Sciatic nerve (tissue), 2 donors: ENCODE measurements at places on chromosomes 6 and 20.

- no peak for DNase-seq
Observed at GRCh38 chr6:2625581-2625980, 125.1 kb downstream of the MYLK4 start.

DNA sequence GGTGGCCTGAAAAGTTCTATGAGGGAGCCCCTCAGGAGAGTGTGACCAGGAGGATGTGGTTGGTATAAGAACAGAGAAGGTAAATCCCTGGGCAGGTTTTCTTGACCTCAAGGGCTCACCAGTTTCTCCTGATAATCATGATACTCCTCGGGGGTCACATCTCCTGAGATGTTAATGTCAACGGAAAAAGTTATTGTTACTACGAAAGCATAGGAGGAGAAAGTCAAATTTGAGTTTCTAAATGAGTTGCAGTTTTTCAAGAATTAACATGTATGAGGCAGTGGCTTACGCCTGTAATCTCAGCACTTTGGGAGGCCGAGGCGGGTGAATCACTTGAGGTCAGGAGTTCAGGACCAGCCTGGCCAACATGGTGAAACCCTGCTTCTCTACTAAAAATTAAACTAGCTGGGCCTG is 23.4 kb downstream of the MGME1 start:
- no peak for DNase-seq

- DNase-seq, result no peak
Observed at GRCh38 chr6:154887051-154887450, 108.1 kb upstream of the TIAM2 start.

GRCh38 chr6:107667790-107668189 is 156.3 kb downstream of the SCML4 start:
- no peak for DNase-seq

GRCh38 chr6:157265186-157265585 is 58.1 kb downstream of the TMEM242 start:
- DNase-seq, result no peak

GRCh38 chr20:16314748-16315159 is 258.5 kb downstream of the KIF16B start:
- DNase-seq, result no peak

DNA sequence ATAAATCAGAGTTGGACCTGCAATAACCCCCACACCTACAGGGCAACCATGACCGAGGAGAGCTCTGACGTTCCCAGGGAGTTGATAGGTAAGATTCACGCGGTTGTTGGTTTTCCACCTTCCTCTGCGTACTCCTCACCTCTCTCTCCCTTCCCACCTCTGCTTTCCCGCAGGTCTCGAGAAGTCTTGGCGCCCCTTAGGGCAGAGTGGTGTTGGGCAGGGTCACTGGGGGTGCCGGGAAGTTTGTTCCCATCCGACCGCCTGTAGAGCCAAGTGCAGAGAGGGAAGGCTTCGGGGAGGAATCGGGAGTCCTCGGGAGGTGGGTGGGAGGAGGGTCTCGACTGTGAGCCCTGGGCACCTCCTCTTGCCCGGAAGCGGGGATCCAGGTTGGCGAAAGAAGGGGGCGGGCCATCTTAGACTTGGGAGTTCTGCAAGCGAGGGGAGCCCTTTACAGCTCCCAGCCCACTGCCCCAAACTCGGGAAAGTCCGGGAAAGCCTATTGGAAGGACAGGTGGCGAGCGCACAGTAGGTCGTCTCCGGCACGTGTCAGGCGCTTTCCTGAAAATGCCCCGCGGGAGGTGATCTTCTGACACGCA is 672 bp downstream of the CARMIL1 start:
- peak; percentile 61 for DNase-seq

DNA sequence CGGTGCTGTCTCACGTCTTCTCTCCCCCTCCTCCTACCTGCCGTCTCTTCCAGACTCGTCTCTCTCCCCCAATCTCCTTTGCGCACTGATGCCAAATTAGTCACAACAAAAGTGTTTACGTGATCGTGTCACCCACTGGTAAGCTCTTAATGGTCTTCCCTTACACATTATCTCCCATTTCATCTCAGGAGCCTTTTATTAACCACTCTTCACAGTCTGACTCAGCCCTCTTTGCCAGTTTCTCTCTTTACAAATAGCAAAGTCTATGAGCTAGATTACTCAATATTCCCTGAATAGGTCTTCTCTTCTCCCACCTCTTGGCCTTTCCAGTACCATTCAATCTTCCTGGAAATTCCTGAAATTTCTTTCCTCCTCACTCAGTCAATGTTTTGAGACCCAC is 247.0 kb downstream of the ESR1 start:
- no peak for DNase-seq

- DNase-seq, result no peak
Observed at GRCh38 chr6:10569392-10570127, 48.4 kb downstream of the GCNT2 start.

DNA sequence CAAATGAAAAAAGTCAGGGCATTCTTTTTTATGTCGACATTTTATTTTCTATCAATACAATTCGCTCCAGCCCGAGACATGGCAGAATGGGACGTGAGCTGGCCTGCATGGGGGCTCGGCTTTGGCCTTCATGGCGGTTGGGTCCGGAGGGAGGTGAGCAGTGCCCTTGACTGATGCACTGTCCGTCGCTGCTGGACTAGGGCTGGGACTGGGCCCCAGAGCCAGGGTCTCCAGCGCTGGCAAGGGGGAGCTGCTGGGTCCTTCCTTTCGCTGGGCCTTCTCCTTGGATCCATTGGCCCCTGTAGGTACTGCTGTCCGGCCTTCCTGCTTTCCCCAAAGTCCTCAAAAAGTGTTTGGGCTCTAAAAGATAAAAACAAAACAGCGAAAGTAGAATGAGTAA is 124.6 kb downstream of the EDN3 start:
- DNase-seq, result no peak

GRCh38 chr20:58557733-58558342 is 42.6 kb upstream of the APCDD1L start:
- DNase-seq, result no peak

DNA sequence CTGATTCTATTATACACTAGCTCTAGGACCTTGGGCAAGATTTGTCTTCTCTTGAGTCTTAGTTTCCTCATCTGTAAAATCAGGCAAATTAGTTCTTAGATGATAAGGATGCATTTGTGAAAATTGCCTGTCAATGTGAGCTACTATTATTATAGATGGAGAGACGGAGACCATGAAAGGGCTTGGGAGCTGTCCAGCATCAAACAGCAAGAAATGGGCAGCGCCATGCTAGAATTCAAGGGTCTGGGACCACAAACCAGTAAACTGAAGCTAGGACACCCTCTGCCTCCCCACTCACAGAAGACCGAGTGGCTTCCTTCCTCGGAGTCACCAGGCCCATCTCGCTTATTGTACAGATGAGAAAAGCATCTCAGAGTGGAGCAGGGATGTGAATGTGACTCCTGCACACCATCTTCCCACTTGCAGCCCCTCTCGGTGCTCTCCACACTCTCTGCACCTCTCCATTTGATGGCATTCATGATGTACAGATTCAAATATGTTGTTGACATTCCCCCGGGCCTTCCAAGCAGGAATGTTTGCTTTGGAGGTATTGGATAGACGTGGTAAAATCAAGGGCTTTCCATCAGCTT is 24.1 kb upstream of the BPIFA3 start:
- DNase-seq, result no peak

DNA sequence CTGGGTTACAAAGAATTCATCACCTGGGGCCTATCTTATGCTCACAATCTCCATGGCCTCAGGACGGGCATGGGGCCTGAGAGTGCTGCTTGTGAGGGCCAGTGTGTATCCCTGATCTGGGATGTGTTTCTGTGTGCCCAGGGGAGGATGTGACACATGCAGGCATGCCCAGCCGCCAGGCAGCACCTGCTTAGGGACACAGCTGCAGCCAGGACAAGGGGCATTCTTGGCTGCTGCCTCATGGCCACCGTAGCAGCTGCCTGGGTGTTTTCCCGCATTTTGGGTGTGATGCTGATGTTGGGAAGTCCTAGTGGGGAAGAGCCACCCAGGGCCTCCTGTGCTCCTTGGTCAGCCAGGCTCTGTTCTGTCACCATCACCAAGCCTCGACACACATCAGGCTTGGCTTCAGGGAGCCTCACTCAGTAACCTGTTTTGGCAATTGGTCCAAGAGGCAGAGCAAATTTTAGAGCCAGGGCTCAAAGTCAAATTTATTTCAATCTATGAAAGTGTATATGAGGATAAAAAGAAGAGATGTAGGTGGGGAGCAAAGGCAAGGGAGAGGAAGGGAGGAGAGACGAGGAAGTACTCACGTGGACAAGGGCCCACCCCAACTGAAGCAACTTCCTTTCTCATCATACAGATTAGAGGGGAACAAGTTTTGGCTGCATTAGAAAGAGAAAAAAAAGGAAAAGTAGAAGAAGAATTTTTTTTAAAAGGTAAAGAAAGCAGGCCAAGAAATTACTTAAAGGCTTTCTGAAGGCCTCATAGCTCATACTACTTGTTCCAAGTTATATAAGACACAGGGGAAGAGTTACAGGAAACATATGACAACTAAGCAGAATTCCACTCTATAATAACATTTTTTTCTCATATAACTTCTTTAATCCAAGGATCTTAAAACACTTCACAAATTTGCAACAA is 269.9 kb upstream of the SUPT3H start:
- DNase-seq, result no peak

DNA sequence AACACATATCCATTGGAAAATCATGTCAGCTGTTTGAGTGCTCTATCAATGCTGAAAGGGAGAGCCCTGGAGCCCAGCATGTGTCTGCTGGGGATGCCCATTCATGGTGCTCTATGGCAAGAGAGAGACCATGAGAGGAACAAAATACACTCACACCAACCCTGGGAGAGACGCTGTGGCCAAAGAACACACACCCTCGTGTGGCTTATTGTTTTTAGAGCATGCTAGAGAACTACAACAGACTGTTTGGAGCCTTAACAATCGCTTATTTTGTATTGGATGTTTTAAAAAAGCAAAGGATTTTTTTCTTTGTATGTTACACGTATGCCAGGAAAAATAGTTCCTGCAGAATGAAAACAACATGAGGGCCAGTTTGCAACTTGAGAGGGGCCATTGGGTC is 151.0 kb downstream of the SLC24A3 start:
- DNase-seq, result no peak

DNA sequence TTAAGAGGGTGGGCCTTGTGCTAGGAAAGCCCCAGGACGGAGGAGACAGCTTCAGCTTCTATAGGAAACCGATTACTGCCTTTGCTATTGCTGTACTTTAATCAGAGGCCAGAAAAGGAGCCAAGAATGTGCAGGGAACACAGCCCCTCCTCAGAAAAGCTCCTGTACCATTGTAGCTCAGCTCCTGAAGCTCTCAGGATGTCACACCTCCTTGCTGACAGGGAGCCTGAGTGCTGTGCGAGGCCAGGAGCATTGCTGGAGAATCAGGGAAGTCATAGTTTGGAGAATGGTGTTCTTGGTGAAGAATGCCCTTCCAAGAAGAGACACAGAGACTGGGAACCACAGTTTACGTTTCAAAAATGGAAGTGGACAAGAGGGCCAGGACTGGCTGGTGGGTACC is 46.8 kb downstream of the LYRM2 start:
- DNase-seq, result no peak

DNA sequence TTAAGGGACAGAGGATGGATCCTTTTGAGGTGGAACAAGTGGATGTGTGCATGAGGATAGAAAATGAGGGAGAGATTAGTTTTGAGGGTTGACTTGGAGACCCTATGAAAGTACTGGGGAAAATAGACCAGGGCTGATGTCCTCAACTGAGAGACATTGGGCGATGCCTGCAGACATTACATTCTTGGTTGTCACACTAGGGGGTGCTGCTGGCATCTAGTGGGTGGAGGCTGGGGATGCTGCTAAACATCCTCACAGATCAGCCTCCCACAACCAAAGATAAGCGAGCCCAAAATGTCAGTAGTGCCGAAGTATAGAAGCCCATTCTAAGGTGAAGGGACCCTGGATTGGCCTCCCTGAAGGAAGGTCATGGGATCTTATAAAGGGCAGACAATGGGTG is 63.3 kb downstream of the MOCS1 start:
- DNase-seq, result no peak

DNA sequence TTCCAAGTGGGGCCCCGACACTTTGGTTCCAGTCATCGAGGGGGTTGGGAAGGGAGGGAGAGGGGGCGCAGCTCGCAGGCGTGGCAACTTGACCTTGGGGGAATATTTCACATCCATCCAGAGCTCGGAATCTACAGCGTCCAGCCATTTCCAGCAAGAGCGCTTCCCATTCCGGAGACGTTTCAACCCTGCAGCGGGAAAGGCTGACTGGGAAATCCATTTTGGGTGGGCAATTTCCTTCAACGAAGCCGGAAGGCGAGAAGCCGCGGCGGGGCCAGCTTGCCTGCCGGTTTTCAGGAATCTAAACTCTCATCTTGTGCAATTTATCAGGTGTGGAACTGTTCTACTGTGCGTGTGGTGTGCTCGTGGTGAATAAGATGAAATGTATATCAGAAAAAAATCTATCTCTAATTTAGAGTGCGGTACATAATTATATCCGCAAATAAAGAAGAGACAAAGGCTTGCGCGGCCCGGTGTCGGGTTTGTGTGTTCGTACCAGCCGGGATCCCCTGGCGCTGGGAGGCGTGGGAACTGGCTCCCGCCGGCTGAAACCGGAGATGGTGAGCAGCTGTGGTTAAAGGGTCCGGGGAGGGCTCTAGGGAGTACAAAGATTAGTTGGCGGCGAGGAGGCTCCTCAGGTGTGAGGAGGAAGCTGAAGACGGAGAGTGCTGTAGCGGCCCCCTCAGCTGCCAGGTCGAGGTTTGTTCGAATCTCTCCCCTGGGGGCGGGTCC is 4.8 kb downstream of the SLC32A1 start:
- DNase-seq, result no peak

- DNase-seq, result no peak
Observed at GRCh38 chr20:14566505-14566904, 229.1 kb upstream of the FLRT3 start.

DNA sequence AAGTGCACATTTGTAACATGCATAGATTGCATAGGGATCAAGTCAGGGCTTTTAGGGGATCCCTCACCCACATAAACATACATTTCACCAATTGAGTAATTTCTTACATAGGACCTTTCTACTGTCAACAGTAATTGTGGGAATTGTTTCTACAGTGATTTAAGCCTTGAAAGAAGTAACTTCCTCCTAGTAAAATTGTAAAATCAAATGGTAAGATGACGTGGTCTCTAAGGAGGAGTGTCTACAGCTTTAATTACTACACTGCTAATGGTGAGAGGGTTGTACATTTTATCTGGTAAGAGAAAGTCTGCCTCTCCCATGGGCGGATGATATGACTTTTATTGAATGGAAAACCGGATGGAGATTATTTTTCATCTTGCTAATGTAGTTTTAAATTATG is 98.0 kb downstream of the RPP40 start:
- DNase-seq, result no peak

DNA sequence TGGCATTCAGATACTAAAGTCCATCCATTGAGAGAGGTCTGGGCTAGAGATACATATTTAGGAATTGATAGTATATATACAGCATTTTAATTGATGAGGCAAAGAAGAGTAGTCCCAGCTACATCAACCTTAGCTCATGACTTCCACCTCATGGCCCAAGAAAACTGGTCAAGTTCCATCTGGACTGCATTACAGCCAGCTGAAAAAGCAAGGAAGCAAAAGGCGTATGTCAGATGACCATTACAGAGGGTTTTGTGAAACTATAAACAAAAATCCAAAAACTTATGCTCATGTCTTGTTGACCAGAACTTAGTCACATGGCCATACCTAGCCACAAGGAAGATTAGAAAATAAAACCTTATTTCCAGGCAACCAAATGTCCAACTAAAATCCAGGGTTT is 46.8 kb upstream of the RNF146 start:
- DNase-seq, result no peak
